NCI-H2171 treated with DMSO at 0.1 percent for 48 hours (cell line): ENCODE measurements at places on chromosomes 16 and 17.

GRCh38 chr17:43741636-43742035 lies 17.0 kb downstream of the SOST start:
- DNase-seq = no peak

DNA sequence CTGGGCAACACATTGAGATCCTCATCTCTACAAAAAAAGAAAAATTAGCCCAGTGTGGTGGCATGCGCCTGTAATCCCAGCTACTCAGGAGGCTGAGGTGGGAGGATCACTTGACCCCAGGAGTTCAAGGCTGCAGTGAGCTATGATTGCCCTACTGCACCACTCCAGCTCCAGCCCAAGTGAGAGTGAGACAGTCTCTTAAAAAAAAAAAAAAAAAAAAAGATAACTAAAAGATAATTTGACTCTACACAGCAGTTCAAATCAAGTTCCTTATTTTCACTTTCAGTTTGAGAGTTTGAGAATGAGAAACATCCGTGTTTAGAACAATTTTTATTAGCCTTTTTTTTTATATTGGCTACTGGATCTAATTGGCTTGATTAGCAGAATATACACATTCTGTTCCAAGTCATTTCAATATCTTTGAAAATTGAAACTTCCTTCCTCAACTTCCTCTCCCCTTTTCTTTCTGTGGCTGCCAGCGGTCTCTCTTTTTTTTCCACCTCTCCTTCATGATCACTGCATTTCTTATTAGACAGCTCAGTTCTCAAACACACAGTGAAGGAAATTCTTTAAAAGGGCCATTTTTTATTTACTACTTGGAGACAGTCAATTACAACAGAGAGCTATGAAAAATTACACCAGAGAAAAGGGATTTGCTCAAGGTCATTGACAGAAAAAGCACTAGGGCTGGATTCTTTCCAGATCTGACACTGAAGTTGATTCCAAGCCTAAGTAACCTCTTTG lies 4.5 kb upstream of the ACSF2 start:
- peak; percentile 33 for DNase-seq

DNA sequence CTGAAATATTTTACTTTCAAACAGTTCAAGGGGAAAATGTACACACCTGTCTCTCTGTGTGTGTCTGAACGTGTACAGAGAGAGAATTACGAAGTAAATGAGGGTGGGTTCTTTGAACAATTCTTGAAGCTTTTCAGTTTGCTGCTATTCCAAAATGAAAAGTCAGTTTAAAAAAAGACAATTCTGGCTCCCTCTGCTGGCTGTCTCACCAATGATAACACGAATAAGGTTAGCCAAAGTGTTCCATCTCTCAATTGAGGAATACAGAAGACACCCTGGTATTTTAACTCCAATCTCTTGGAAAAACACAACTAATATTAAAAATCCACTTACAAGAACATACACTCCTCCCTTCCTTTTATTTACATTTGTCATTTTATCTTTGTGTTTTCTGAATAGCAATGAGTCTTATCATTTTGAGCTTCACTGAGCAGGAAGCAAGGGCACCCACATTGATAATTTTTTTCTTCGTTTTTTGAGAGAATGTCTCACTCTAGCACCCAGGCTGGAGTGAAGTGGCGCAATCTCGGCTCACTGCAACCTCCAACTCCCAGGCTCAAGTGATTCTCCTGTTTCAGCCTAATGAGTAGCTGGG lies 20.5 kb downstream of the EFTUD2 start:
- DNase-seq = peak; percentile 51

DNA sequence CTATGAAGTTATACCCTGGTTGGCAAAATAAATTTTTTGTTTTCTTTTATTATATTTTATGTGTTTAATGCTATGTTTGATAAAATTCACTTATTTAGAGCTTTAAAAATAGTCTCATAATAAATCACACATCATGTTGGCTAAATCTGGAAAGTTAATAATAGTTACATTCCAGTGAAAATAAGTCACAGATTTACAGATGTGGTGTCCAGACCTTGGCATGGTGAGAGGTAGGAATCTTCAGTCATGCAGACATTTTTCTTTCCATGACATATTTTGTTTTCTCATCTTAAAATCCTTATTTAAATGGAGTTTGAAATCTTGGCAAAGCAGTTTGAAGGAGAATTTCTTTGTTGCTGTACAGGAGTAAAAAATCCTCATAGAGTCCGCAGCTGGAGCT lies 48.1 kb upstream of the GOSR1 start:
- no peak for DNase-seq

DNA sequence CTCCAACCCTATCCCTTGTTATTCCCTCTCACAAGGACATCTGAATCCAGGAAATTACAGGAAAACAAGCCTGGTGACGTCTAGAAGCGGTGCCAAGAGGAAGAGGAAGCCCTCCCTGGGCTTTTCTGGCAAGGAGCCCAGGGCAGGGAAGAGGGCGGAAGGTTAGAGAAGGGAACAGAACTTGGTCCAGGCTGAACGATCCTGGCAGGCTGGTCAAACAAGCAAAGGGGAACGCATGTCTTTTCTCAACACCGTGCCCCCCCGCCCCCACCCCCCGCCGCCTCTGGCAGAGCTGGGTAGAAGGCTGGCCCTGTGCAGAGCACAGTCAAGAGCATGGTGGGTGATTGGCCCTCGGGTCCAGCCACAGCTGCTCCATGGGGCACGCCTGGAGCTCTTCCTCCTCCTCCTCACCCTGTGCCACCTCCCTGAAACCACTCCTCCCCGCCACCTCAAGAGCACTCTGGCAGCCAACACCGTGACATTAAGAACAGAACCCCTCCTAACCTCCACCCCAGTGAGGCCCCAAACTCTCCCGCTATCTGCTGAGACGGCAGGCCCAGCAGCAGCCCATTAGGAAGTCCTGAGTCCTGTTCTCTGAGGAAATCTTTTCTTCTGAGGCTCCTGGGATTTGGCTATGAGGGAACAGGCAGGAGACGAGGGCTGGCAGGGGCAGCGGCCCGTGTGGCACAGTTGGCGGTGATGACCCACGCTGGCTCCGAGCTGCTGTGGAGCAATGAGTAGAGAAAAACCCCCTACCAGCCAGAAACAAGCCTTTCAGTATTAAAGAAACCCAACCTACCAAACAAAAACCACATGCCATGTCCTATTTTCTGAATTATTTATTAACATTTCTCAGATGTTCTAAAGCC lies 7.3 kb downstream of the C16orf86 start:
- no peak for DNase-seq

- no peak for DNase-seq
Measured at GRCh38 chr17:40871316-40871715, 4.3 kb upstream of the KRT12 start.

GRCh38 chr17:74182041-74182723 lies 21.3 kb upstream of the RPL38 start:
- DNase-seq = no peak

DNA sequence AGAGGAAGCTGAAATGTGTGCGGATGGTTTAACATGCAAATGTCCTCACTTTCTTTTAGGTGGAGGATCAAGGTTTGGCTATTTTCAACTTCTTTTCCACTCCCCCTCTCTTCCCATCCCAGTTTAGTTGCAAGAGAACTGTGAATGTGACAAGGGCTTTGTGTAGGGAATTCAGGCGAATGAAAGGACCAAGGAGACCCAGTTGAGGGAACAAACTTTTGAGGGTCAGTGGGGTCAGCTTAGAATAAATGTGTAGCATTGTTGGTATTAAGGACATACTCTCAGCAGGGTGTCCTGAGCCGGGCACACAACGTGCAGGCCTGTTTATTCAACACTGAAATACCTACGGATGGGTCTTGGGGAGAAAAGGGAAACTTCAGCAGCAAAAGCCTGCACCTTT lies 346.0 kb downstream of the PMP22 start:
- DNase-seq = no peak

- DNase-seq = no peak
Measured at GRCh38 chr16:56701534-56701933, 19.3 kb downstream of the MT1X start.

DNA sequence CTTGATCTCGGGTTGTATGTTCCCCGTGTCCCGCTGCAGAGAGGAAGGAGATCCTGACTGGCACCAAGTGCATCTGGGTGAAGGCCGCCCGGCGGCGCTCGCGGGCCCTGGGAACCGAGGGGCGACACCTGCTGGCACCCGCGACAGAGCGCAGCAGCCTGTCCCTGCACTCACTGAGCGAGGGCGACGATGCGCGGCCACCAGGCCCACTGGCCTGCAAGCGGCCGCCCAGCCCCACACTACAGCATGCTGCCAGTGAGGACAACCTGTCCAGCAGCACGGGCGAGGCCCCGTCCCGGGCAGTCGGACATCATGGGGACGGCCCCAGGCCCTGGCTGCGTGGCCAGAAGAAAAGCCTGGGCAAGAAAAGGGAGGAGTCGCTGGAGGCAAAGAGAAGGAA lies 7.5 kb downstream of the BTBD17 start:
- DNase-seq = no peak

GRCh38 chr17:62927083-62927482 lies 39.0 kb upstream of the TANC2 start:
- no peak for DNase-seq

- DNase-seq = no peak
Measured at GRCh38 chr16:88088161-88088581, 136.9 kb downstream of the BANP start.

DNA sequence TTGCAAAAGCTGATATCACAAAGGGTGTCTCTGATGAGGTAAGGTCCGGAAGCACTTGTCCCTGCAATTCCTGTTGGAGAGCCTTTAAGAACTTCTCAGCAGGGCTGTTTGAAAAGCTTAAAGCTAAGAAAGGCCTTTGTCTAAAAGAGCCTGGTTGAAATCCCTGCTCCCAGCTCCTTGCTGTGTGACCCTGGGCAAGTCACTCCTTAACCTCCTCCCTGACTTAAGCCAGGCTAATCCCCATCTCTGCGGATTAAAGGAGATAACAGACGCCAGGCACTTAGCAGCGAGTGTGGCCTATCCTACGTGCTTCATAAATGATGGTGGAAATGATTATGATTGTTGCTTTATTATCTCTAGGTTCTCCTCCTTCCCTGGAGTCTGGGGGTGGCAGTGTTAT lies 368.0 kb upstream of the RBFOX1 start:
- DNase-seq = no peak

GRCh38 chr17:37642681-37643080 lies 565 bp downstream of the DDX52 start:
- DNase-seq = peak; percentile 17

GRCh38 chr16:64880994-64881393 lies 240.9 kb downstream of the CDH11 start:
- DNase-seq = no peak

DNA sequence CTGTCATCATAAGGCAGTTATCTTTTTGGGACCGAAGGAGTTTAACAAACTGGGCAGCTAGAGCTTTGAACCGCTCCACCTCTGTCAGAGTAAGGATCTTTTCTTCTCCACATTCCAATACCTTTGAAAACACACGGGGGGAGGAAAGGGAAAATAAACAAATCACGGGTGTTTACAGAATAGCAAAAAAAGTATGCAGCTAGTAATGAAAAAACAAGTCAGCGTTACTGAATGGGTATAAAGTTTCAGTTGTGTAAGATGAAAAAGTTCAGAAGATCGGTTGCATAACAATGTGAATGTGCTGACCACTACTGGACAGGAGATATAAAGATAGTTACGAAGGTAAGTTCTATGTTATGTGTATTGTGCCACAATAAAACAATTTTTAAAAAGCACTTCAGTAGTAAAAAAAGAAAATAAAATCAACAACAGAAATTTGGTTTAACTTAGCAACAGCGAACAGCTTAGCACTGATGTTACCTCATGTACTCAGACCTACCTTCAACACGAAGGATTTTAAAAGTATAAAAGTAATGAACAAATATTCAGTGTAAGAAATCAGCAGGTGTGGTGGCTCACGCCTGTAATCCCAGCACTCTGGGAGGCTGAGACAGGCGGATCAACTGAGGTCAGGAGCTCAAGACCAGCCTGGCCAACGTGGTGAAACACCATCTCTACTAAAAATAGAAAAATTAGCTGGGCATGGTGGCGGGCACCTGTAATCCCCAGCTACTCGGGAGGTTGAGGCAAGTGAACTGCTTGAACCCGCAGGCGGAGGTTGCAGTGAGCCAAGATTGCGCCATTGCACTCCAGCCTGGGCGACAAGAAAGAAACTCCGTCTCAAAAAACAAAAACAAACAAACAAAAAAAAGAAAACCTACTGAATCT lies 34.3 kb downstream of the MARF1 start:
- no peak for DNase-seq

- DNase-seq = peak; percentile 28
Measured at GRCh38 chr16:55470533-55471371, 8.2 kb upstream of the MMP2 start.

DNA sequence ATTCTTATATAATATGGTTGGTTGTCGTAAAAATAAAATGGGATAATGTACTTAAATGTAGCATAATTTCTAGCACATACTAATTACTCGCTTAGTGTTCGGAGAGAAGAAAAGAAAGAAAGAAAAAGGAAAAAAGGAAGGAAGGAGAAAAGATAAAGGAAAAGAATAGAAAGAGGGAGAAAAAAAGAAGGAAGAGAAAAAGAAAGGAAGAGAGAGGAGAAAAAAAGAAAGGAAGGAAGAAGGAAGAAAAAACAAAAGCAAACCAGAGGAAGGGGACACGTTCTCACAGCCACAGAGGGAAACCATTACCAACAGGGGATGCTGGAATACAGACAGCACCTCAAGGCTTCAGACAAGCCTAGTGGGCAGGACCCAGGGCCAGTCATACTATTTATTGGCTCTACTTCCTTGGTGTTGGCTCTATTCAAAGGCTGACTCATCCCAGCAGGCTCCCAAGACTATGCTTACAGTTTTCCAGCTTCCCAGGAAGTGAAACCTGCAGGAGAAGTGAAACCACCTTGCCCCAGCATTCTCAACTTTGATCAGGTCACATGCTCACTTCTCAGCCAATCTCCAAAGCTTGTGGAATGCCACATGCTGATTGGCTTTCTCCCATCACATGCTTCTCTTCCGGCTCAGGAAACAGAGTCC lies 273.5 kb upstream of the IRX5 start:
- DNase-seq = no peak
